Body of pancreas (tissue), 4 donors: ENCODE measurements at places on chromosomes 3 and 15. TPM values are rescaled to one million over a fixed set of nuclear protein-coding genes. Genes with fewer than 3 reads are reported as not detected.

Gene GABRA5
- not detected for total RNA-seq

Gene NMB
- total RNA-seq, result 8.8 TPM

Gene GNAT1
- total RNA-seq, result not detected

Gene UACA
- 22.4 TPM for total RNA-seq

Gene KLHL6
- total RNA-seq, result 1.6 TPM

Gene CFAP20DC
- total RNA-seq, result 1.0 TPM

Gene CCNB2
- not detected for total RNA-seq

Gene BMF
- total RNA-seq, result 4.3 TPM

Gene CHRM5
- total RNA-seq, result not detected

Gene THBS1
- 139 TPM for total RNA-seq

Gene SCAMP5
- 30.4 TPM for total RNA-seq

Gene UMPS
- total RNA-seq, result 6.5 TPM

Gene HDGFL3
- 10.4 TPM for total RNA-seq

Gene FETUB
- not detected for total RNA-seq

Gene XCR1
- not detected for total RNA-seq

DNA sequence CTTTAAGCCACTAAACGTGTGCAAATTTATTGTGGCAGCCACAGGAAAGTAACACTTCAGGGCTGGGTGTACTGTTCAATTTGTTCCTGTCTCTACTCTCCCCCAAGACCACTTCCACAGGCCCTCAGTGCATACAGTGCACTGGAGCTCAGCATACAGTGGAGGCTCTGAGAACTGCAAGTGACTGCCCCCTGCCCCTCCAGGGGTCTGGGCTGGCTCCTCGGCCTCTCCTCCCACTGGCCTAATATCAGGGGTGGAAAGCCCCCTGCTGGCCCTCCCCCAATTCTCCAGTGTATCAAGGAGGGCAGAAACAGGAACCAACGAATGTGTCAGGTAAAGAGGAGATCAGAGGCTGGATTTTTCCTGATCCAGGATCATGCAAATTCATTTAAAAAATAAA, 19.9 kb upstream of the HEG1 start:
- no peak for DNase-seq

GRCh38 chr3:127614928-127615589, 13.9 kb upstream of the PODXL2 start:
- DNase-seq, result no peak

DNA sequence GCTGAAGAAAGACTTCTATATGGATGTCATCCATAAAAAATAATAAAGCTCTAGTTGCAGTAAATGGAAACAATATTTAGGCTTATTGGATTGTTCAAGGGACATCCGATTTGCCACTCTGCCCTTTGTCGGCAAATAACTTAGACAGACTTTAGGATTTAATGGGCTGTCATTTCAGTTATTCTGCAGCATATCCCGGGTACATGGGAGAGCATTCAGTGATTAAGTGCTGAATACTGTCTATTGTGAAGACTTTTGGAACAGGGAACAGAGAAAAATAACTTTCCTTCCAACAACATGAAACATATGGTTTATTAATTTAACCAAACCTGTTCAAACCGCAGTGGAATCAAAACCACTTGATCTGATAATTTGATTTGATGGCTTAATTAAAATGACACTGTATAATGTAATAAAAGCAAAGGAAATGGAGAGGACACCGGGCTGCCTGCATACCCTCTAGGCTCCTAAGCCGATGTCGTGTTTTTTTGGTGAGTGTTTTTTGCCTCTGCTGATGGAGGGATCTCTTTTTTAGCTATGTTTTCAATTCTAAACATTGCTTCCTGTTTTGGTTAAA, 199.3 kb downstream of the FEZF2 start:
- no peak for DNase-seq

- DNase-seq, result no peak
Measured at GRCh38 chr3:175091426-175092114, 232.4 kb downstream of the NAALADL2 start.

DNA sequence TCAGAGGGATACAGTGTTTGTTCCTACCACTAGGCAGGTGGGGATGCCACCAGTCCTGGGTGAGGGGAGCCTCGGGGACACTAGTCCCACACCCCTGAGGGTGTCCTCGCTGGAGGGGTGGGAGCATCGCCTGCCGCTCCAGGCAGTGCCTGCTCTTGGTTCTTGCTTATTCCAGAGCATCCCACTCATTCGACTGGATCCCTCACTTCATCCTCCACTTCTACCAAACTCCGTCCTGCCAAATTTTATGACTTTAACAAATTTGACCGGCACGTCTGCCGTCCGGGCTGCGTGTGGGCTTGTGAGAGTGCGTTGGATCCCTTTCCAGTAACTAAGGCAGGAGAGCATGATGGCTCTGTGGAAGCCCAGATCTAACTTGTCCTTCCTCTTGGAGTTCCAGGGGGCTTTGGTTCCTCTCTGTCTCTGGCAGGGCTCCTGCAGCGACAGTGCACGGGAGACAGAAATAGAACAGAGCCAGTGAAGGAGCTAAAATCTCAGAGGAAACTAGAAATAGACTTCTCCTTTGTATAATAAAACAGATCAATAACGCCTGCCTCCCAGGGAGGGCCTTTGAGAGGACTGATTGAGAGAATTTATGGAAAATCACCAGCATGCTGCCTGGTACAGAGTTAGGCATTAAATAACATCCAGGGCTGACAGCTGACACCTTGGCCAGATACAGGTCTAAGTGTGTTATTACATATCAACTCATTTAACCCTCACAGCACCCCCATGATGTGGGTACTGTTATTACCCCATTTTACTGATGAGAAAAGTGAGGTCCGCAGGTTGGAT, 34.5 kb downstream of the MGLL start:
- no peak for DNase-seq

GRCh38 chr3:190517687-190518086, 3.8 kb downstream of the IL1RAP start:
- no peak for DNase-seq

DNA sequence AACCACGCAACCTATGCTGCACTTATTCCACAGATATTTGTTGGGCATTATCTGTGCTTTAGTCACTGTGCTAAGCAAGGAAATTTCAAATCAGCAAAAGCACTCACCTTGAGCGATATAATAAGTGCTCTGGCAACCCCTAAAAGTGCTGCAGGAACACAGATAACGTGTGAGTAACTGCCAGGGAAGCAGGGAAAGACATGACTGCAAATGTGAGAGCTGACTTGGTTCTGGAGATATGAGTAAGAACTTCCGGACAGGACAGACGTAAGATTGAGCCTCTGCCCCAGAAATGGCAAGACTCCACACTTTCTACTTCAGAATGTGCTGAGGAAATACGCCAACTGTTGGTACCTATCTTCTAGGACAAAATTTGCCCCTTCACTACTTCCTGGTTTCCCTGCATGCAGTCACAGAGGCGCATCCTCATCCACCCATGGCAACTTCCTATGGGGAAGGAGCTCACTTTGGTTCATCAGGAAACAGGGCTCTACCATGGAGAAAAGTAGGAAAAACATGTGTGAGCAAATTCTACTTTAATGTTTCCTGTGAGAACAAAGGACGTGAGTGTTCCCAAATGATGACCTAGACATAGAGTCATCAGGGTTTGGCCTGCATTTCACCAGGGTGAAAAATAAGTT, 41.7 kb downstream of the AQP9 start:
- no peak for DNase-seq

DNA sequence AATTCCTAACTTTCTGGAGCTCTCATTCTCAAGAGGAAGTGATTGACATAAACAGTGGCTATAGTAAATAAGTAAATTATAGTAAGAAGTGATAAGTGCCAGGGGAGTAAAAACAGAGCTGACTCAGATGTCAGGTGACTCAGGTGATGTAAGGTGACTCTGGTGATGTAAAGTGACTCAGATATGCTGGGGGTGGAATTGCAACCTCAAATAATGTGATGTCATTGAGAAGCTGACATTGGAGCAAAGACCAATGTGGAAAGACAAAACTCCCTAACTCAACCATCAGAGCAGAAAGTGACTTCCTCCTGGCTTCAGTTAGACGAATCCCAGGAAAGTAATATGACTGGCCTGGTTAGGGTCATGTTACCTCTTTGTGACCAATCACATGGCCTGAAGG, 144.2 kb upstream of the SNTN start:
- no peak for DNase-seq

GRCh38 chr3:132189601-132190000, 127.6 kb upstream of the ACP3 start:
- DNase-seq, result no peak

- DNase-seq, result no peak
Measured at GRCh38 chr3:84961521-84962255, 2.9 kb downstream of the CADM2 start.

GRCh38 chr15:40958146-40958545, 4.9 kb downstream of the CHAC1 start:
- DNase-seq, result no peak

DNA sequence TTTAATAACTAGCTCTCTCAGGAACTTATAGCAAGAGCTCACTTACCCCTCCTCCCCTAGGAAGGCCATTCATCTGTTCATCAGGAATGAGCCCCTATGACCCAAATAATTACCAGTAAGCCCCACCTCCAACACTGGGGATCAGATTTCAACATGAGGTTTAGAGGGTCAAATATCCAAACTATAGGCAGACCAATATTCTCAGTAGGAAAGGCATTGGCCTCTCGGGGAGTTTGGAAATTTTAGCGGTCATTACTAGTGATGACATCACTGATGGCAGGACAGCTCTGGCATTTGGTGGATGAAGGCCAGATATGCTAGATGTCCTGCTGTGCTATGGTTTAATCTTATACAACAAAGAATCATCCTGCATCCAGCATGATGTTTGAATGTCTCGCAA, 15.2 kb upstream of the CD47 start:
- DNase-seq, result no peak

GRCh38 chr3:23835802-23836201, 30.0 kb downstream of the UBE2E1 start:
- no peak for DNase-seq

- DNase-seq, result no peak
Measured at GRCh38 chr3:101796077-101796680, 17.2 kb downstream of the NXPE3 start.
